Dermis microvascular lymphatic vessel endothelial cell (primary cell): ENCODE measurements at places on chromosomes 6 and 20.

GRCh38 chr20:32480371-32481241, 104.5 kb downstream of the NOL4L start:
- DNase-seq, result no peak

DNA sequence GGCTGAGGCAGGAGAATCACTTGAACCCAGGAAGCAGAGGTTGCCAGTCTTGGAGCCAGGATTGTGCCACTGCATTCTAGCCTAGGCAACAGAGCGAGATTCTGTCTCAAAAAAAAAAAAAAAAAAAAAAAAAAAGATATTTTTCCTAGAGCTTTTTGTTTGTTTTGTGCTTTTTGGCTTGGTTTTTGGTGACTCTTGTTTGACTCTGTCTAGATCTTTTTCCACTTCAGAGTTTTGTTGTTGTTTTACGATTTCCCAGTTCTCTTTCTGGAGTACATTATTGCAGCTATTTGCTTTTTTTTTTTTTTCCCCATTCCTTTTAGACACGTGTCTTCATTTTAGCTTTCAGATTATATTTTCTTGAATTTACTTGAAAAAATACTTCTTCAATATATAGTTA, 67.0 kb upstream of the AKAP12 start:
- DNase-seq, result no peak

- DNase-seq, result no peak
Observed at GRCh38 chr20:62406635-62407176, 379 bp downstream of the CABLES2 start.

DNA sequence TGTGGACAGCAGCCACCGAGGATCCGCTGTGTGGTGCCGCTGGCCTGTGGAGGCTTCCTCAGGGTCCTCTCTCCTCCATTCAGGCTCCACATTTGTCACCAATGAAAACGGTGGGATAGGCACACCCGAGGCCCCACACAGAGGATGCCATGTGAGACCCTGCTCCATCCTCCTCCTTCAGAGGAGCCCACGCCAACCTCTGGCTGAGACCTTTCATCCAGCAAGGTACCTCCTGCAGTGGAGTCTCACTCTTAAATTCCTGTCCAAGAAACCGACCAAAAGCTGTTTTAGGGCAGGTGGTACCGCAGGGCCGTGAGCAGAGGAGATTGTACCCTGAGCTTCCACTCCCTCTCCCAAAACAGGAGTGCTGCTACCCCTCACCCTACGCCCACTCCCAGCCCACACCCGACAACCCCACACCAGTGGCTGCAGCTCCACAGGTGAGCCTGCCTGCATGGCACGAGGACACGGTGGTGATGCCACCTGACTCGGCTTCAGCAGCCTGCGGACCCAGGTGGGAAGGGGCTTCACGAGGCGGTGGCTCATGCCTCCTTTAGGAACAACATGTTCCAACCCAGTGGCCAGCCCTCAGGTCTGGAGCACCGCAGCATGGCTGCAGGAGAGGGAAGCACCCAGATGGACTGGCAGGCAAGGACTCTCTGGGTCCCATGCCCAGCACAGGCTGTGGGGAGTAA, 237.6 kb upstream of the AFDN start:
- DNase-seq, result no peak

DNA sequence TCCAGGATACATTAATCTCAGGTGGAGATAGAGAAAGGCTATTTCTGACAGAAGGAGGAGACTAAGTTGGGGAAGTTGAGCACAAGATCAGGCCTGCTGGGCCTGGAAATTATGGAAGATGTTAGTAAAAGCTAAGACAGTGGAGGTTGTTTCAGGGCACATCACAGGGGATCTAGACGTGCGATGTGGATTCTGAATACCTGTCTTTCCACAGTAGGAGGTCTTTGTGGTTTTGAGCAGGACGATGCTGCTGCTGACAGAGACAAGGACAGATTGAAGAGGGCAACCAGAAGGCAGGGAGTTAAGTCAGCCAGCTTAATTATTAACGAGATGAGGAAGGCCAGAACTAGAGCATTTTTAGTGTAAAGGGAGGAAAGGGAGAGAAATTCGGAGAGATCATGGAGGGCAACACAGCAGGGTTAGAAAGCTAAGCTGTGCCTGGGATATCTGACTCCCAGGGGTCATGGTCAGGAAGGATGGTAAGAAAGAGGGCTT, 384.9 kb downstream of the MAFB start:
- no peak for DNase-seq
